CD4-positive, CD25-positive, alpha-beta regulatory T cell (primary cell): ENCODE measurements at places on chromosomes 3 and 15.

- DNase-seq: no peak
These were observed 420.3 kb upstream of the CFAP20DC start for GRCh38 chr3:59469948-59470723.

DNA sequence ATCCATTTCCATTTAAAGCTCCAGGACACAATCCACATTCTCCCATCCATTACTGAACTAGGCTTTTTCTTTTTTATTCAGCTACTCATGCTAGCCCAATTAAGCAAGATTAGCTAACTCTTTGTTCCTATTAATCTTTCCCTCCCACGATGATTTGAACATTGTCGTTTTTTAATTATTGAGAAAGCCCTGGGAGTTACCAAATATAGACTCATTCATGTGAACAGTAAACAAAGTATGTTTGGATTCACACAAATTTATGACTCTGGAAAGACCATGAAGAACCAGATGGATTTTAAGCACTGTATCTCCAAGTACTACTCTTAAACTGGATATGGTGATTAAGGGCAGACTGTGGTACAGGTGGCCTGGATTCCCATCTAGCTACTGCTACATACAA, 82.2 kb downstream of the STRIT1 start:
- no peak for DNase-seq

- DNase-seq: no peak
These were observed 49.4 kb downstream of the TGM4 start for GRCh38 chr3:44923632-44924456.

- no peak for DNase-seq
These were observed 5.3 kb upstream of the RBPMS2 start for GRCh38 chr15:64780600-64781156.

DNA sequence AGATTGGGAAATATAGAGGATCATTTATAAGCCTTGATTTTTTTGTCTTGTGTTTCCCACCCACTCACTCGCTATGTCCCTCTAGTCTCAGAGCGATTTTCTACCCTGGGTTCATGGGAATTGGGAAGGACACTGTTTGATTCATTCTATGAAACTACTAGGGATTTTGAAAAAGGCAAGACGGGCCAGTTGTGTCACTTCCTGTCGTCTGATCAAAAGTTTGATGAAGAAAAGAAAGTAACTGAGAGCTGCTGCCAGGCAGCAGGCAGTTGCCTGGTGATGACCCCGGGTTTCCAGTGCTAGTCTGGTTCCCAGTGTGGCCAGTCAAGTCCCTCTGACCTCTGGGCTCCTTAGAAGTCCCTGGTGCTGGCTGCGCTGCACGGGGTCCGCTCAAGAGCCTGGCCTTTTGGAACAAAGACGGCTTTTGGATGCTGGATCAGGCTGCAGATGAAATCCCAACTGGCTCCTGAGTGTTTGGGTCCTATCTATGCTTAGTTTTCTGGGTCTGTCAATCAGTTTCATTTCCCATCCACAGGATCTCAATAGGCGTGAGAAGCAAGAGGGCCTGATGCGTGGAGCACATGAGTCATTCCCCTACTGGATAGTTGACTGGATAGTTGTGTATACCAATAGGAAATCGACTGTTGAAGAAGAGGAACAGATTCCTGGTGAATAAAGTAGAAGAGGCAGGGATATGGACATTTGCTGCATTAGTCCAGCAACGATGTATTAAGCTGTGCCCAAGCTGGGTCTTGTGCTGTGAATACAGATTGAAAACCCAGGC, 89.7 kb downstream of the EEFSEC start:
- no peak for DNase-seq

DNA sequence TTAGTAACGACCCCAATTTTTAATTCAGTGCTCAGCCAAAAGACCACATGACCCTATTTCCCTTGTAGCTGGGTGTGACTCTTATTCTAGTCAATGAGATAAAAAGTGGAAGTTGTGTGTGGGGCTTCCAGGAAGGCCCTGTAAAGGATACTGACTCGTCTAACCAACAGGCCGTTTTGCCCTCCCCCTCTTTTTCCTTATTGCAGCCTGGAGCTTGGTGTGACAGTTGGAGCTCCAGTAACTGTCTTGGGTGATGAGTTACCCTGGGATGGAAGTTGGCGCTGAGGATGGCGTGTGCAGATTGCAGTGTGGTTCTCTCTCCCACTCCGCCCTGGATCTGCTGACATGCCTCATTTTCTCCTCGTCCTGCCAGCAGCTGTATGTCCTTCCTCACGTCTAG, 209.3 kb upstream of the PROK2 start:
- DNase-seq: no peak

- no peak for DNase-seq
These were observed 465 bp downstream of the RUVBL1 start for GRCh38 chr3:128123156-128123537.

GRCh38 chr3:195079636-195080035, 191.3 kb downstream of the XXYLT1 start:
- no peak for DNase-seq

DNA sequence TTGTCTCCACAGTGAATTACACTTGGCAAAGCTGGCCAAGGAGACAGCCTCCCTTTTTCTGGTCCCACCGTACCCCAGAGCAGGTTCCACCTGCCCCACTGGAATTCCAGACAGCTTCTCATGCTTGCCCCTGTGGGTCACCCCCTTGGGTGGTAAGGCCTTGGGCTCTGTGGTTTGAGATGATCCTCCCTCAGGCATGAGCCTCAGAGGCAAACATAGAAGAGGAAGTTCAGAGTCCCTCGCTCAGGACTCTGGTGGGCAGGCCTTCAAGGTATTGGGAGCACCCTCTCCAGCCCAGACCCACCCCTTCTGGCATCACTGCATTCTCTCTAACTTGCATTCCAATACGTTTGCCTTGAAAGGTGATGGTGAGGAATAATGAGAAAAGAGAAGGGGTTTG, 17.6 kb upstream of the UBA7 start:
- DNase-seq: no peak

DNA sequence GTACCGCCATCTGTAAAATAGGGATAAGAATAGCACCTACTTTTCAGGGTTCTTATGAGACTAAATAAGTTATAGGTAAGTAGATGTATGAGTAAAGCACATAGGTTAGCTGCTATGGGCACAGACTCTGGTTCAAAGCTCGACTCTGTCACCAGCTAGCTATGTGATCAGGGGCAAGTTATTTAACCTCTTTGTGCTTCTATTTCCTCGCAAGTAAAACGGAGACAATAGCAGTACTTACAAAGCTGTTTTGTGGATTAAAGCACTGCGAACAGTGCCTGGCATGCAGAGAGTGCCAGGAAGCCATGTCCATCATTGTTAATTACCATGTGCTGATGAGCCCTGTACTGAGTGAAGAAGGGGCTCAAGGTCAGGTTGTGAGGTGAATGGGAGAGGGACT, 1.9 kb downstream of the LAMP3 start:
- DNase-seq: no peak

DNA sequence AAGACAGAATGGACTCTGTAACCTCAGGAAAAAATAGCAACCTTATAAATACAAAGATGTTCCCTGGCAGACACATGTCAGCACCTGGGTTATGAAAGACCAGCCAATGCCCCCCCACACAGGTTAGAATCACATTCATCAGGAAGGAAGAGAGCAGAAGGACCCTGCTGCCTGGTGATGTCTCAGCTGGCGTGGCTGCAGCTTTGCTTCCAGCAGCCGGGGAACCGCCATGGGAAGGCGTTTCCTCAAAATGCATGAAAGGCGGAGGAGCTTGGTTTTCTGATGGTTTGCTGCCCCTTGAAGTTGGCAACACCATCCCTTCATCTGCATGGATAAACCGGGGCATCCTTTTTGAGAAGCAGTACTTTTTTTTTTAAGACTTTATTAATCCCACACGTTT, 10.9 kb upstream of the NSMCE3 start:
- no peak for DNase-seq

GRCh38 chr3:56125358-56126005, 342.8 kb downstream of the ERC2 start:
- DNase-seq: no peak

- no peak for DNase-seq
These were observed 267.3 kb upstream of the LRRFIP2 start for GRCh38 chr3:37441689-37442088.

GRCh38 chr3:37955918-37956707, 34.5 kb upstream of the VILL start:
- DNase-seq: peak; percentile 16

GRCh38 chr3:177385831-177386301, 188.6 kb upstream of the TBL1XR1 start:
- no peak for DNase-seq

DNA sequence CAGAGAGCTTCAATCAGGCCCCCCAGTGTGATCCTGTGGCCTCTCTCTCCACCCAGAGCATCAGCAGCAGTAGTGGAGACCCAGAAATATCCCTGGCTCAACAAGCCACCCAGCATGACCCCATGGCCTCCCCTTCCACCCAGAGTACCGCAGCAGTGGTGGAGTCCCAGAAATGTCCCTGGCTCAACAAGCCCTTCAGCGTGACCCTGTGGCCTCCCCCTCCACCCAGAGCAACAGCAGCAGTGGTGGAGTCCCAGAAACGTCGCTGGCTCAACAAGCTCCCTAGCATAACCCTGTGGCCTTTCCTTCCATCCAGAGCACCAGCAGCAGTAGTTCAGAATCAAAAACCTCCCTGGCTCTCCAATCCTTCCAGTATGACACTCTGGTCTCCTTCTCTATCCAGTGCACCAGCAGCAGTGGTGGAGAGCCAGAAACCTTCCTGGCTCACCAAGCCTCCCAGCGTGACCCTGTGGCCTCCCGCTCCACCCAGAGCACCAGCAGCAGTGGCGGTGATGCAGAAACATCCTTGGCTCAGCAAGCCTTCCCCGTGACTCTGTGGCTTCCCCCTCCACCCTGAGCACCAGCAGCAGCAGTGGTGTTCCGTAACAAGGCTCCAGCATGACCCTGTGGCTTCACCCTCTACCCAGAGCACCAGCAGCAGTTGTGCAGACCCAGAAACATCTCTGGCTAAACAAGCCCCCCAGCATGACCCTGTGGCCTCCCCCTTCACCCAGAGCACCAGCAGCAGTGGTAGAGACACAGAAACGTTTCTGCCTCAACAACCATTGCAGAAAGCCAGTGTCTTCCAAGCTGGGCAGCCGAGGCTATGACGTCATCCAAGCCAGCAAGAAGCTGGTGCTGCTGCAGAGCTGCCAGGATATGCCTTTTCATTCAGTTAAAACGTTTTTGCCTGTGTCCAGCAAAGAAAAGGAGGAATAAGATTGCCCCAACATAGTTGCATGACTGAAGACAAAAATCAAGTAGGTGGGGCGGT, 61.3 kb upstream of the TAMM41 start:
- no peak for DNase-seq

DNA sequence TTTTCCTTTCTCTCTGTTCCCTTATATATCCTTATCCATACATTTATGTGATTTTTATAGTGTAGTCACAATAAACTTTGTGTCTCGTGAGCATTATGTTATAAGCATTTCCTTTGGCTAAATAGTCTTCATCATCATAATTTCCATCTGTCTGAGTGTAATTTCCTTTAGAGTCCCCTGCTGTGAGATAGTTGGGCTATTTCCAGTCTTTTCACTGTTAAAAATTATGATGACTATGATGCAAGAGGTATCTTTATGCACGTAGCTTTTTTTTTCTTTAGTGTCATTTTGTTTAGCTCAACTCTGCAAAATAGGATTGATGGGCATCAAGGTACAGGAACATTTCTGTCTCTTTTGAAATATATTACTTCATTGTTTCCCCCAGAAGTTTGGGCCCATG, 26.9 kb upstream of the CA12 start:
- no peak for DNase-seq

- DNase-seq: no peak
These were observed 3.1 kb downstream of the CMTM6 start for GRCh38 chr3:32499585-32499984.
